ENCODE measurements at places on chromosomes 5 and 9. TPM values are rescaled to one million over a fixed set of nuclear protein-coding genes. Genes with fewer than 3 reads are reported as not detected.

DNA sequence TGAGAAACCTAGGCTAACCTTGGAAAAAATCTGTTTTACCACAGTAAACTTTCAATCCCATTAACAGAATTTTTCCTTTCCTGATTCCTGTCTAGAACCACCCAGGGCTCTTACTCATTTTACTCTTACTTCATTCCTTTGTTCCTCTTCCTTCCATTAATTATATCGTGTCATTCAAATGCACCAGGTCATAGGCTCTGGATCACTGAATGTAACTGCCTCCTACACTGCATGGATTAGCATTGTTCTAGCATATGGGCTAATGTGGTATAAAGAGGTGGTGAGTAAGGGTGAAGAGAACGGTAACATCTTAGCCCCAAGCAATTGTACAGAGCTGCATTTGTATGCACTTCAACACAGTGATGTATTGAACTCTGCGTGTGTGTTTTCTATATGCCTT lies 49.5 kb upstream of the SPINK5 start:
- no peak overlapping the region for H3K27ac ChIP-seq
- H3K4me3 ChIP-seq, result no peak overlapping the region
- no peaks in the 10 kb centered on the region for H3K27me3 ChIP-seq
- no peaks in the 10 kb centered on the region for H3K4me1 ChIP-seq
- H3K36me3 ChIP-seq, result no peaks in the 10 kb centered on the region
- DNase-seq, result no peak

DNA sequence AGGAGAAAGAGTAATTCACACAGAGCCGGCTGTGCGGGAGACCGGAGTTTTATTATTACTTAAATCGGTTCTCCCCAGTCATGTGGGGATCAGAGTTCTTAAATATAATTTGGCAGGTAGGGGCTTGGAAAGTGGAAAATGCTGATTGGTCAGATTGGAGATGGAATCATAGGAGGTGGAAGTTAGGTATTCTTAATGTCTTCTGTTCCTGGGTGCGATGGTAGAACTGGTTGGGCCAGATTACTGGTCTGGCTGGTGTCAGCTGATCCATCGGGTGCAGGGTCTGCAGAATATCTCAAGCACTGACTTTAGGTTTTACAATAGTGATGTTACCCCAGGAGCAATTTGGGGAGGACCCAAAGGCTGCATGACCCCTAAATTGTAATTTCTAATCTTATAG lies 4.6 kb upstream of the CERCAM start:
- no peak overlapping the region for H3K27ac ChIP-seq
- H3K27me3 ChIP-seq, result peaks cover 4% of the 10 kb centered on the region
- H3K4me1 ChIP-seq, result peaks cover 40% of the 10 kb centered on the region
- DNase-seq, result no peak
- H3K4me3 ChIP-seq, result no peak overlapping the region

- no peak overlapping the region for H3K27ac ChIP-seq
- H3K4me1 ChIP-seq, result no peaks in the 10 kb centered on the region
- no peak for DNase-seq
- H3K4me3 ChIP-seq, result no peak overlapping the region
- no peaks in the 10 kb centered on the region for H3K36me3 ChIP-seq
- peaks cover 4% of the 10 kb centered on the region for H3K27me3 ChIP-seq
Observed at GRCh38 chr5:133409210-133409674, 203.1 kb downstream of the FSTL4 start.

GRCh38 chr5:73902327-73903051 lies 276.5 kb downstream of the ARHGEF28 start:
- H3K4me3 ChIP-seq, result no peak overlapping the region
- peaks cover 56% of the 10 kb centered on the region for H3K36me3 ChIP-seq
- peak; percentile 41 for DNase-seq
- no peaks in the 10 kb centered on the region for H3K27me3 ChIP-seq

DNA sequence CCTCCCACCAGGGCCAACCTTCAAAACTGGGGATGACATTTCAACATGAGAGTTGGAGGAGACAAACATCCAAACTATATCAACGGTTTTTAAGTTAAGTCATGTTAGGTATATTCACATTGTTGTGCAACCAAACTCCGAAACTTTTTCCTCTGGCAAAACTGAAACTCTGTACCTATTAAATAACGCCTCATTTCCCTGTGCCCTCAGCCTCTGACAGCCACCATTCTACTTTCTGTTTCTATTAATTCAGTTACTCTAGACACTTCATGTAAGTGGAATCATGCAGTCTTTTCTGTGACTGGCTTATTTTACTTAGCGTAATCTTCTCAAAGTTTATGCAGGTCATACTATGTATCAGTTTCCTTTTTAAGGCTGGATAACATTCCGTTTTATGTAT lies 85.0 kb downstream of the CWC27 start:
- H3K36me3 ChIP-seq, result no peaks in the 10 kb centered on the region
- H3K4me3 ChIP-seq, result no peak overlapping the region
- no peaks in the 10 kb centered on the region for H3K4me1 ChIP-seq
- no peak for DNase-seq
- H3K27ac ChIP-seq, result no peak overlapping the region

GRCh38 chr9:134046894-134047681 lies 20.7 kb downstream of the BRD3 start:
- H3K27me3 ChIP-seq, result no peaks in the 10 kb centered on the region
- no peak overlapping the region for H3K4me3 ChIP-seq
- no peak for DNase-seq
- H3K4me1 ChIP-seq, result peaks cover 14% of the 10 kb centered on the region
- no peak overlapping the region for H3K27ac ChIP-seq

- H3K4me1 ChIP-seq, result no peaks in the 10 kb centered on the region
- H3K27me3 ChIP-seq, result no peaks in the 10 kb centered on the region
- no peak overlapping the region for H3K4me3 ChIP-seq
- H3K36me3 ChIP-seq, result no peaks in the 10 kb centered on the region
- no peak for DNase-seq
Observed at GRCh38 chr5:145629047-145629446, 206.1 kb downstream of the PRELID2 start.

Gene ANXA2R
- 1.3 TPM for polyA plus RNA-seq

Gene SPTAN1
- polyA plus RNA-seq, result 111 TPM

Gene SLC2A6
- 9.1 TPM for polyA plus RNA-seq

Gene VAV2
- 32.7 TPM for polyA plus RNA-seq

Measured in HepG2 (cell line).